Activated T-cell treated with anti-CD3 and anti-CD28 coated beads for 1 hour (primary cell): ENCODE measurements at places on chromosomes 3 and 15.

DNA sequence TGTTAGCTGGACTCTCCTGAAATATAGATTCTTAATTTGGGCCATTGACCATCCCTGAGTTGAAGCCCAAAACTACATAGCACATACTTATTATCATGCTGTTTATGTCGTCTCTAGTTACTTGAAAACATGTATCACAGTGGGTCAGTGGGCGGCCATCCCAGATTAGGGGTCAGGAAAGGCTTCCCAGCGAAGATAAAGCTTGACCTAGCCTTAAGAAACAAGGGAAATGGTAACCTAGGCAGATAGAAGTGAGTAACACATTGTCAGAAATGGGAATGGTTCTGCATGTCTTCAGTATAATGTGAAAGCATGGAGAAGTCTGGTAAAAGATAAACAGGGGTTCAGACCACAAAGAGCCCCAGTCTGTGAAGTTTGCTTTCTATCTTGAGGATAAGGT lies 124.7 kb downstream of the C3orf70 start:
- DNase-seq, result no peak

- DNase-seq, result no peak
Observed at GRCh38 chr3:52880047-52880446, 17.3 kb downstream of the STIMATE start.

DNA sequence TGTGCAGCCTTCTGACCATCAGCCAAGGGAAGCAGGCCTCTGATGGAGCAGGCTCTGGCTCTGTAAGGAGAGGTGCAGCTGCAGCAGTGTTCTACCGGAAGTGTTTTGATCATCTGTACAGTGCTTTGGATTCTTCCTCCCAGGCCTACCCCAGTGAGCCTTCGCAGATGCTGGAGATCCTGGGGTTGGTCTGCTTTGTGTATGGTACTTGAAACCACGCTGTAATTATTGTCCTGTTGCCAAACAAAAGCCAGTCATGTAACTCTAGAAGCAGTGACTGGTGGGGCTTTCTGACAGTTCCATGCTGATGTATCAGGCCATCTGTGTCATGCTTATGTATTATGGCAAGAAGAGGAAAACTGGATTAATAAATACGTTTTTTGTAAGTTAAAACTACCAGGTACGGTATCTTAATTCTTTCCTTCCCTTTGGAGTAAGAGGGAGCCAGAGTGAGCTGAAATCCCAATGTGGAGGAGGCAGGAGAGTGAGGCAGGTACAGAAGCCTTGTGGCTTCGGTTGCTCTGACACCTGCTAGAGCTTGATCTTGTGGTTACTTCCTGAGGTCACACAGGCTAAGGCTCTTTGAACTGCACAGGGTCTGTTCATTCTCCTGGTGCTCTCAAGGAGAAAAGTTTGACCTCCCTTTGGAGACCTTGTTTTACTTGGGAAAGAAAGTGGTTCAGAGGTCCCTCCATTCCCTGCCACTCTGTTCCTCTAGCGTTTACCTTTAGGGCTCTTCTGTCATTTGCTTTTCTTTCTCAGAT lies 3.7 kb downstream of the TMEM42 start:
- no peak for DNase-seq

- no peak for DNase-seq
Observed at GRCh38 chr3:100018806-100019205, 95.5 kb downstream of the FILIP1L start.

DNA sequence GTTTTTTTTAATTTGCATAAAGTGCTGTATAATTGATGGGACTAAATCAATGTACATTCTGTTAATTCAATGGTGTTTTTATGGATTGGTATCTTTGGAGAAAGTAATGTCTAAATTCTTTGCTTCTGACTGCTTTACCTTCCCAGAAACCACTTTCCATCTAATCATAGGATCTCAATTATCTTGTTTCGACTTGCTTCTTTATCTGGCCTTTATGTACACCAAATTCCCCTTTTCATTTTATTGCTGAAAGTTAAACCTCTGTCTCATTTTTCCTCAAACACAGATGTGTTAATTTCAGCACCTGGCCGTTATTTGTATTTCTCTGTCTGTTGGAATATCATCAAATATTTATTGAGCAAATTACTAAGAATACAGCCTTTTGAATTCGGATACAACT lies 287.3 kb upstream of the GBE1 start:
- DNase-seq, result no peak

DNA sequence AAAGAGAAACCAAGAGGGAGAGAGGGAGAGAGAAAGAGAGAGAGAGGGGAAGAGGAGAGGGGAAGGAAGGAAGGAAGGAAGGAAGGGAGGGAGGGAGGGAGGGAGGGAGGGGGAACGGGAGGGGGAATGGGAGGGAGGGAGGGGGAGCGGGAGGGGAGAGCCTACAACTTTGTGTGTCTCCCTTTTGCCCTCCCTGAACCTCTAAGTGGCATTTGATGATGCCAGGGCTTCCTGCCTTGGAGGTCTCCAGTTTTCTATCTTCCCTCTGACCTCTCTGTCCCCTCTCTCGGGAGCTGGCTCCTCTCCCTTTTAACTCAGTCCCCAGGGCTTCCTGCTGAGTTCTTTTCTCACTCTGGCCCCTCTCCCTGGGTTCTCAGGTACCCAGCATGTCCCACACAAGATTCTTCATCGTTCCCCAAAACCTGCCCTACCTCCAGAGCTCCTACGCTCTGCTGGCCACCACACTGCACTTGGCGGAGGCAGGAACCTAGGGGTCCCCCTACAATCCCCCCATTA lies 12.5 kb upstream of the FAM174B start:
- no peak for DNase-seq

DNA sequence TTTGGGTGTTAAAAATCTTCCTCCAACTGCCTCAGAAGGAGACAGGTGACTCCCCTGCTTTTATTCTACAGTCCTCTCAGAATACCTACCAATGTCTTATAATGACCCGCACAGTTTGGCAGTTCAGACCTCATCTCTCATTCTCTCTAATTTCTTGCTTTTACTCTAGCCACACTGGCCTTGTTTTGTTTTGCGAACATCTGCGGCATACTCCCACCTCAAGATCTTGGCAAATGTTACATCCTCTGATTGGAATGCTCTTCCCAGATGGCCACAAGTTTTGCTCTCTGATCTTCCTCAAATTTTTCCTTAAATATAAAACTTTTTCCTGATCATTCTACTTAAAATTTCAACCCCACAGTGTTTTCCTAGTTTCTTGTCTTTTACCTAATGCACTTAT lies 94.1 kb downstream of the PLSCR2 start:
- no peak for DNase-seq

GRCh38 chr3:18046131-18046915 lies 303.9 kb upstream of the TBC1D5 start:
- no peak for DNase-seq

- no peak for DNase-seq
Observed at GRCh38 chr15:40264321-40265153, 18.3 kb downstream of the ANKRD63 start.

DNA sequence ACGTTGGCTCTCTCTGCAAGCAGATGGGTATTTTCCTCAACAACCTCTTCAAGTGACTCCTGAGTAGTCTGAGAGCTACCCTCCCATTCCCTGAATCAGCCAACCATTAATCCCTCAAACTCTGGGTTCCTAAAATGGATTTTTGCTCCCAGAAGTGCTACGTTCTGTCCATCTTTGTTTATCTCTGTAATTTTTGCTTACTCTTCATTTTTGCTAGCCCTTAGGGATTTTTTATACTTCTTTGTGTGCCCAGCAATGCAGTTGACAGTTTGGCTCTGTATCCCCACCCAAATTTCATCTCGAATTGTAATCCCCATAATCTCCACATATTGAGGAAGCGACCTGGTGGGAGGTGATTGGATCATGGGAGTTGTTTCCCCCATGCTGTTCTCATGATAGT lies 35.4 kb upstream of the COL6A5 start:
- no peak for DNase-seq

DNA sequence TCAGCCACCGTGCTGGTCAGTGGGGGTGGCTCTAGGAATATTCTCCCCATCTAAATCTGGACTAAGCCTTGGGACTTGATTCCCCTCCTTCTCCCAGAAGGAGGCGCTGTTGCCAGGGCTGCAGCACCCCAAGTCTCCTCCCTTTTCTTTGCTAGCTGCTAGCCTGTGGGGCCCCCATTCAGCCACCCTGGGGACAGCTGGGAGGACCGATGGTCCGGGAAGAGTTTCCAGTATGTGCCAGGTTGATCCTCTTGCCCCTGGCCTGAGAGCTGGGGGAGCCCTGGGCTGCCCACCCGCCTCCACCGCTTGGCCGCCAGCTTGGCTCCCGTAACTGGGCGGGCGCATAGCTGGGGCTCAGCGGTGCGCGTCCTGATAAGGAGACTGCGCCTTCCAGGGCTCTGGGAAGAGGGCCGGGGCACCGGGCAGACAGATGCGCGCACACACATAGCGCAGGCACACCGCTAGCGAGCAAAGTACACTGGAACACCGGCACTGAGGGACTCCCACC lies 4.2 kb downstream of the SMAD6 start:
- DNase-seq, result no peak

- DNase-seq, result no peak
Observed at GRCh38 chr3:179898024-179898423, 138.7 kb downstream of the PEX5L start.

- no peak for DNase-seq
Observed at GRCh38 chr3:134338516-134339261, 35.6 kb downstream of the AMOTL2 start.

- no peak for DNase-seq
Observed at GRCh38 chr3:178434206-178434805, 101.9 kb upstream of the KCNMB2 start.
